ENCODE measurements at places on chromosomes 16 and 17.
A peak's percentile ranks its signal among the peaks of the same experiment; 100 is the strongest.

DNA sequence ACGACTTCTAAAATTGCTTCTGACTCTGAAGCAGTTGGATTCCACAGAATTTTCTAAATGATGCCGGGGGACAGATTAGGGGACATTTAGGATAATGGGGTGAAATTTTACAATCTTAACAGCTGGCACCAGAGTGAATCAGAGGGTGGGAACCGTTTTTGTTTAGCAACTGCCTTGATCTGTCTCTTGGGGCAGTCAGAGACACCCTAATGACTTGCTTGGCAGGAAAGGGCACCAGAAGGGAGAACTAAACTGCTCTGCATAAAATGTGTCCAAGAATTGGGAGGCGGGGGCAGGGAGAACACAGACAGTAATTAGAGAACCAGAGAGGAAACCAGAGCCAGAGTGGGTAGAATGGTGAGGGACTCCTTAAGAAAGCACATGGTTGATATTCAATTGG, 6.1 kb upstream of the ABCC12 start:
- DNase-seq: no peak

DNA sequence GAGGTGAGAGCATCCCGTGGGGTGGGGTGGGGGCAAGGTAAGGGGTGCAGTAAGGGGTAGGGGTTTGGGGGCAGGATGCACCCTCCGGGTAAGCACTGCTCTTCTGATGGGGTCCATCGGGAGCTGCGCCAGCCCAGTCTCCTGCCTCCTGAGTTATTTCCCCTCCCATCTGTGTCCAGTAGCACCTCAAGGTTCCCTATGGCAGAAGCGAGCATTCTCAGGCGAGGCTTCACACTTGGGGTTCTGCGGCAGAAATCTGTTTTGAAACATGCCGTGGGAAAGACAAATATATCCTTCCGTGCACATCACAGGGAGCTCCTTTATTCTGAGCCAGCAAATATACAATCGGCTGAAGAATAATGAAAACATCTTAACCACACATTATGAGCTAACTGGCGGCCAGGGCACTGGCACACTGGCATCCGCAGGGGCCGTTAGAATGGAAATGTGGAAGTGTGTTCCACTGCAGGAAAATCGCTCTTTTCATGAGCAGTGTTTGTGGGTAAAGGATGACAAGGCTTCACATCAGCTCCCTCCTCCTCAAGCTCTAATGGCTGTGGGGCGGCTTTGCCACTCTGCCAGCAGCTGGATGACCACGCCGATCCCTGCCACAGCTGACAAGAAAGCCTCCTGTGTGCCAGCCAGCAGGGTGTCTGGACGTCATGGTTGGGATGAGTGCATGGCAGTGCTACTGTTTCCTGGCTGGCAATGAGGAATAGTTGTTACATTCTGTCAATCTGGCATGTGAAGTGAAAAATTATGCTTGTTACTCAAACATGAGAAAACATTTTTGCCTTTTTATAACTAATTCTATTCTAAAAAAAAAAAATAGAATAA, 20.0 kb downstream of the MTHFSD start:
- no peak for DNase-seq

DNA sequence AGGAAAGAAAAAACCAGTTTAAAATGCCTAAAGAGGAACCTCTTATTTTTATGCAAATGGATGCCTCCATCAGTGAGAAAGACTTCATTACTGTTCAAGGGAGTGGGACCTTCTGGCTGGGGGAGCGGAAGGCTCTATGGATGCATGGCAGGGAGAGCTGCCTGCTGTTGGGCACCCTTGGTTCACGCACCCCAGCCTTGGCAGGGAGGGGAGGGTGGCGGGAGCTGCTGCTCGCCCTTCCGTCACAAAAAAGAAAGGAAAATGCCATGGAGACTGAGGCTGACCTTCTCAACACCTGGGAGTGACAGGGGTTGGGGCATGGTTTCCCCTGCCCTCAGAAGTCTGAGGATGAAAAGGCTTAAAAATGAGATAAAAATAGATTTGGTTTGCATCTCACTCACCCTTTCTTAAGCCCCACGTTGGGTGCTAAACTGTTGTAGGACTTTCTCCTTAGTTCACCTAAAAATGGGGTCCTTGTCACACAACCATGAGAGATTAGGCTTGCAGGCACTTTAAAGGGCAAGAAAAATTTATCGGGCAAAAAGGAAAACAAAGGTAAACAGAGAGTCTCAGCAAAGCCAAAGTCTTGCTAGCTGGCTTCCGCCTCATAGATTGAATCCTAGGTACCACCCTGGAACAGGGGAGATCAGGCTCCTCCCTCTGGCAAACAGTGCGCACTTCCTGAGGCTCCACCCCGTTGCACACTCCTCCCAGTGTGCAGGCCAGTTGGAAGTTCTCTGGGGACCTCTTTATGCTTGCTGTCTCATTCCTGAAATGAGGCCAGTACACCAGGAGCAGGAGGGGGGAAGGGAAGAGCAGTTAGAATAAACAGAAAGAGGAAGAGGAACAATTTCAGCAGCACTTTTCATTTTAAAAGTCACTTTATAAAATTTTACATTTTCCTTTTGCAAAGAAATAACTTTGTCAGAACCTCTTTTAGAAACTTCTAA, 31.6 kb downstream of the PHKB start:
- peak; percentile 45 for DNase-seq

- DNase-seq: no peak
Measured at GRCh38 chr16:66475232-66475631, 48.1 kb downstream of the BEAN1 start.

DNA sequence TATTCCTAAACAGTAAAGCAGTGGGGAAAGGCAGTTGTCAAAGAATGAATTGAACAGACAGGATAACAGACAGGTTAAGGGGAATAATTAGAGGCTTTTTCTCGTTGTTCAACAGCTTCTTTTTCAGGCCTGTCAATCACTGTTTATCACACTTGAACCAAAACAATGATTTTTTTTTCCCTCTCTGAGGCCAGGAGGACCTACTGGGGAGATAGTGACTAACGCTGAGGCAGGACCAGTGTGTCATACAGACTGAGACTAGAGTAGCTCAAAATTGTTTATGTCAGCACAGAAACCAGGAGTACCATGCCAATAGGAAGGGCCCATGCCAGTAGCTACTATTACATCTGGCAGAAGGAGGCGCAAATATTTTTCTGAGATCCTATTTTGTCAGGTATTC, 41.3 kb upstream of the NLK start:
- DNase-seq: peak; percentile 27

DNA sequence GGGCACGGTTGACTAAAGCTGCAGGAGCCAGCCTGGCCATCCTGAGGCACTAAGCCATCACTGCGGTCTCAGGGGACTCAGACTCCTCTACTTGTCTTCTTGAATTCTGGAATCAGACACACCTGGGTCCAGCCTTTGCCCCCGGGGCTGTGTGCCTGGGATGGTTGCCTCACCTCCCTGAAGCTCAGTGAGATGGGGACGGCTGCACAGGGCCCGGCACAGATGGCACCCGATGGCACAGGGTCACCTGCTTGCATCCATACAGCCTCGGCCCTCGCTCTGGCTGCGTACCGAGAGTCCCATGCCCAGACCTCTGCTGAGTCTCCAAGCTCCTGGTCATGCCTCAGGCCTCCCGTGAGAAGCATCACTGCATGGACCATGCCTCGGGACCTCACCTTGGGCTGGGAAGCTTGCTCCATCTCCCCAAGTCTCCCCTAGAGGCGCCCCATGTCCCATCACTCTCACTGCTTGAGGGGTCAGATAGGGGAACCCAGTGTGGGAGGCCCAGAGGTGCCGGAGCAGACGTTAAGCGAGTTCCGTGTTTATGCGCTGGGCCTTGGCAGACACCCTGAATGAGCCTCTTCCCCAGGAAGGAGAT, 316.3 kb downstream of the SEC14L1 start:
- DNase-seq: no peak

- no peak for DNase-seq
Measured at GRCh38 chr17:58947824-58948223, 158.9 kb downstream of the TRIM37 start.

DNA sequence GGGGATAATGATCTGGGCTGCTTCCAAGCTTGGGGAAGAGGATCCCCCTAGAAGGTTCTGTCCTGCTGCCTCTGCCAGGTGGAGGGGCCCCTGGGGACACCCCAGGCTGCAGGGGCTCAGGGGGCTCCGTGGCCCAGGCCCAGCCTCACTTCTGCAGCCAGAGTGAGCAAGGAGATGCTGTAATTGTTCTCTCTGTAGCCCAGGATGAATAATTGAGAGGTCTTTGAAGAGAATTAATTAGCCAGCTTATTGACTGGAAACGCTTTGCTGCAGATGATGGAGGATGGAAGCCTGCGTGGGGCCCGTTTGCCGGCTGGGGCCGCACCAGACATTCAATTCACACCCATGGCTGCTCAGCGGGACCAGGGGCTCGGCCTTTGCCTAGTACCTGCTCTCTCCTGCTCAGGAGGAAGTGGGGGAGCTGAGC, 38.5 kb downstream of the TMEM235 start:
- DNase-seq: no peak

DNA sequence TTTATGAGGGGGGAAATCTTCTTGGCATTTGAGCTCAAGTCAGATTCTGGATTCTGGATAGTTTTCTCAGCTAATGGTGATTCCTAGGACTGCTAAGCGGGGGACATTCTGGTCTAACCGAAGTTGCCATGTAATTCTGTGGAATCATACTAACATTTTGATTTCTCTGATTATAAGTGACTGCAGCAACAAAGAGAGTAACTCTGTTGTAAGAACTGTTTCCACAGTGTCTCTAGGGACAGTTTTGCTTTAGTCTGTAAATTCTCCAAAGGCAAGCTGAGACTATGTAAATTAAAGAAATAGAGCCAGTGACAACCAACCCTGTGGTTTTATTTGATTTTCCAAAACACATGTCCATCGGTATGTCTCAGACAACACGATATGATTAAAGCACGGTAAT, 286.2 kb downstream of the IRX3 start:
- no peak for DNase-seq

DNA sequence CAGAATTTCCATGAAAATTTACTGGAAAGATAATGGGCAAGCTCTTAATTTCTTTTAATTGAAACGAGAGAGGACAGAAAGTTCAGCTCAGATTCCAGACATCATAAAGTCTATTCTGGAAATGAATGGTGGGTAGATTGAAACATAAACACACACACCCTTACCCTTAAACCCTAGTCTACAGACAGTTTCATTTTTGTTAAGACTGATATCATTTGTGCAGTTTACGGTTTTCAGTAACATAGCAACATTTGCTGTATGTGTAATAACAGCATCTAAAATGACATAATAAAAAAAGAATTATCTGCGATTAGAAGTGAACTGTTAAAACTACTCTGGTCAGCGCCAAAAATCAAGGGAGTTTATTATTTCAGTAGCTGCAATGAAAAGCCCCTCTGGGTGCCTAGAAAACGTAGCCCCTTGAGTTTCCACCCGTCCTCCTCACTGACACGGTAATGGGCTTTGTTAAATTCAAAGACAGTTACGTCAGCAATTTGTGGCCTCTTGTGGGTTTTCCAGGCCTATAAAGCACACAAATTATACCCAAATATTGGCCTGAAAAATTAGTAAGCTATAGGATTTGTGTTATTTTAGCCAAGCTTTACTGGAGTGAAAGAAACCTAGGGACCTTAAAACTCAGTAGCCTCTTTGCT, 520.6 kb upstream of the SOX9 start:
- no peak for DNase-seq

DNA sequence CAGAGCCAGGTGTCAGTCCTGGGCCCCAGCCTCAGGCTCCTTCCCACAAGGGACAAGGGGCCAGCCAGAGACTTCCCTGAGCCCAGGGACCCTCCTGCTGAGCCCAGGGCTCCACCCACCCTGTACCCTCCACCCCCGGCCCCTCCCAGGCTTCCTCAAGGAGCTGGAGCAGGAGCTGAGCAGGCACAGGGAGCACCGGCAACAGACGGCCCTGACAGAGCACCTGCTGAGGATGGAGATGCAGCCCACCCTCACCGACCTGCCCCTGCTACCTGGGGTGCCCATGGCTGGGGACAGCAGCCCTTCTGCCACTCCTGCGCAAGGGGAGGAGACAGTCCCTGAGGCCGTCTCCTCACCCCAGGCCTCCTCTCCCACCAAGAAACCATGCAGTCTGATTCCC, 4.5 kb downstream of the SCRN2 start:
- no peak for DNase-seq

- DNase-seq: no peak
Measured at GRCh38 chr16:78462288-78463208, 363.1 kb downstream of the WWOX start.

DNA sequence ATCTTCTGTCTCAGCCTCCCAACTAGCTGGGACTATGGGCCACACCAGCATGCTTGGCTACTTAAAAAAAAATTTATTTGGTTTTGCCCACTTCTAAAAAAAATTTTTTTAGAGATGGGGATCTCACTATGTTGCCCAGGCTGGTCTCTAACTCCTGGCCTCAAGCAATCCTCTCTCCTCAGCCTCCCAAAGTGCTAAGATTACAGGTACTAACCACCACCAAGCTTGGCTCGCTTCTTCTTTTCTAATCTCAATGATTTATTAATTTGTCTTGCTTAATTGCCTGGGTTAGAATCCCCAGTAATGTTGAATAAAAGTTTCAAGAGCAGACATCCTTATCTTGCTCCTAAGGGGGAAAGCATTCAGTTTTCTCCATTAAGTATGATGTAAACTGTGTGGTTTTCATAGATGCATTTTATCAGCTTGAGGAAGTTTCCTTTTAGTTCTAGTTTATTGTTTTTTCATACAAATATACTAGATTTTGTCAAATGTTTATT, 65.8 kb upstream of the NACA2 start:
- no peak for DNase-seq

- DNase-seq: no peak
Measured at GRCh38 chr17:13413001-13413400, 188.7 kb downstream of the HS3ST3A1 start.

- peak; percentile 44 for DNase-seq
Measured at GRCh38 chr17:45172541-45173286, 11.0 kb downstream of the HEXIM2 start.

DNA sequence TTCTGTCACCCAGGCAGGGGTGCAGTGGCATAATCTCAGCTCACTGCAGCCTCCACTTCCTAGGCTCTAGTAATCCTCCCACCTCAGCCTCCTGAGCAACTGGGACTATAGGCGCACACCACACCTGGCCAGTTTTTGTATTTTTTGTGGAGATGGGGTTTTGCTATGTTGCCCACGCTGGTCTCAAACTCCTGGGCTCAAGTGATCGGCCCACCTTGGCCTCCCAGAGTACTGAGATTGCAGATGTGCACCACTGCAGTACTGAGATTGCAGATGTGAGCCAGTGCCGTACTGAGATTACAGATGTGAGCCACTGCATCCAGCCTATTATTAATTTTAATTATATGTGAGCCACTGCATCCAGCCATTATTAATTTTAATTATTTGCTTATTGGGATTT, 13.8 kb downstream of the CRK start:
- no peak for DNase-seq

DNA sequence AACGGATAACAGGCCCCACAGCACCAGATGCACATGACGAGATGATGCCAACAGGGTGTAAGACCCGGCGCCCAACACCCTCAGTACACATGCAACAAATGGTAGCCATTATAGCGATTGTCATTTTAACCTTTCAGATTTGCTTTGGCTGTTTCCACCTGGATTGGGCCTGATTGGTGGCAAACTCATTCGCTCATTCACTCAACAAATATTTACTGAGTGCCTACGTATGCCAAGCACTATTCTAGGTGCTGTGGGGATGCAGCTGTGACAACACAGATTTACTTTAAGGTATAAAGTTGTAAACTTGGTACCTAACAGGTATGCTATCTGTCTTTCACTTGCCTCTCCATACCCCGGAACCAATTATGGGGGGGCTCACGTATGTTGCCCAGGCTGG, 66.8 kb downstream of the SRCIN1 start:
- no peak for DNase-seq

Data from hematopoietic multipotent progenitor cell treated with erythropoietin and hydrocortisone succinate and interleukin-3 and kit ligand, for 8 days (in vitro differentiated cells).